ENCODE measurements at places on chromosomes 16 and 17. TPM values are rescaled to one million over a fixed set of nuclear protein-coding genes. Genes with fewer than 3 reads are reported as not detected.

The GID4 gene
- 5.1 TPM for polyA plus RNA-seq

The KRT23 gene
- not detected for polyA plus RNA-seq

The TEKT5 gene
- polyA plus RNA-seq: not detected

The HSD3B7 gene
- 0.07 TPM for polyA plus RNA-seq

The MEIOB gene
- polyA plus RNA-seq: not detected

The PRSS33 gene
- polyA plus RNA-seq: not detected

The LONP2 gene
- 33.0 TPM for polyA plus RNA-seq

GRCh38 chr17:82962163-82962720, 117.2 kb upstream of the METRNL start:
- no peak overlapping the region for H3K27ac ChIP-seq
- DNase-seq: no peak
- H3K36me3 ChIP-seq: no peaks in the 10 kb centered on the region
- H3K4me1 ChIP-seq: no peaks in the 10 kb centered on the region
- H3K27me3 ChIP-seq: no peaks in the 10 kb centered on the region

- no peaks in the 10 kb centered on the region for H3K4me1 ChIP-seq
- H3K36me3 ChIP-seq: no peaks in the 10 kb centered on the region
- H3K4me3 ChIP-seq: no peak overlapping the region
- DNase-seq: no peak
- H3K27me3 ChIP-seq: no peaks in the 10 kb centered on the region
These were observed 18.1 kb downstream of the GSE1 start for GRCh38 chr16:85631230-85631629.

DNA sequence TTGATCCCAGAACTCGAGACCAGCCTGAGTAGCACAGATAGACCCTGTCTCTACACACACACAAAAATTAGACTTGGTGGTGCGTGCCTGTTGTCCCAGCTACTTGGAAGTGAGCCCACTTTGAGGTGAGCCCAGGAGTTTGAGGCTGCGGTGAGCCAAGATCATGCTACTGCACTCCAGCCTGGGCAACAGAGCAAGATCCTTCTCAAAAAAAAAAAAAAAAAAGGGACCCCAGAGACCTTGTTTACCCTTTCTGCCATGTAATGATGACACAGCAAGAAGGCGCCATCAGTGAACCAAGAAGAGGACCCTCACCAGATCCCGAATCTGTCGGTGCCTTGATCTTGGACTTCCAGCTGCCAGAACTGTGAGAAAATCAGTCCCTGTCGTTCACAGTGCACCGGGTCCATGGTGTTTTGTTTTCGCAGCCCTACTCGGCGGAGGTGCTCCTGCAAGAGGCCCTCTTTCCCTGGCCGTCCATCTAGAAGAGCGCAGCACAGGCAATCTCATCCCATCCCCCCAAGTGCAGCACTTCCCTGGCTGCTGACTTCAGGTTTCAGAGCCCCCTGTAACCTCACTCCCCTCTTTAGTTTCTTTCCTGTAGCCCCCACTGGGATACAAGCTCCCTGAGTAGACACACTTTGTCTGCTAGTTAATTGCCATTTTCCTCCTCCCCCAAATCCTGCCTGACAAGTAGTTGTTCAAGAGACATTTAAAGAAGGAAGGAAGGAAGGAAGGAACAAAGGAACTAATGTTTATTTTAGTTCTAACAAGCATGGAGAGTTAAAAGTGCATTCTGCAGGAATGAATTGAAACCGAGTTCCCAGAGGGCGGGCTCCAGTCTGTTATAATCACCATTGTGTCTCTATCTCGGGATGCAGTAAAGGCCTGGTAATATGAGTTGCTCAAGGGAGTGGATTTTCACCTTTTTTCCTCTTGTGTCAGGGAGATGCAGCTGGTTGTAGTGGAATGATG, 115.3 kb downstream of the SNX29 start:
- no peak overlapping the region for H3K4me3 ChIP-seq
- H3K27me3 ChIP-seq: no peaks in the 10 kb centered on the region
- H3K4me1 ChIP-seq: peaks cover 28% of the 10 kb centered on the region
- DNase-seq: no peak
- H3K27ac ChIP-seq: no peak overlapping the region
- H3K36me3 ChIP-seq: no peaks in the 10 kb centered on the region

GRCh38 chr16:23318639-23319038, 16.5 kb downstream of the SCNN1B start:
- H3K36me3 ChIP-seq: no peaks in the 10 kb centered on the region
- no peak overlapping the region for H3K27ac ChIP-seq
- no peaks in the 10 kb centered on the region for H3K27me3 ChIP-seq
- no peak overlapping the region for H3K4me3 ChIP-seq
- DNase-seq: no peak
- no peaks in the 10 kb centered on the region for H3K4me1 ChIP-seq

DNA sequence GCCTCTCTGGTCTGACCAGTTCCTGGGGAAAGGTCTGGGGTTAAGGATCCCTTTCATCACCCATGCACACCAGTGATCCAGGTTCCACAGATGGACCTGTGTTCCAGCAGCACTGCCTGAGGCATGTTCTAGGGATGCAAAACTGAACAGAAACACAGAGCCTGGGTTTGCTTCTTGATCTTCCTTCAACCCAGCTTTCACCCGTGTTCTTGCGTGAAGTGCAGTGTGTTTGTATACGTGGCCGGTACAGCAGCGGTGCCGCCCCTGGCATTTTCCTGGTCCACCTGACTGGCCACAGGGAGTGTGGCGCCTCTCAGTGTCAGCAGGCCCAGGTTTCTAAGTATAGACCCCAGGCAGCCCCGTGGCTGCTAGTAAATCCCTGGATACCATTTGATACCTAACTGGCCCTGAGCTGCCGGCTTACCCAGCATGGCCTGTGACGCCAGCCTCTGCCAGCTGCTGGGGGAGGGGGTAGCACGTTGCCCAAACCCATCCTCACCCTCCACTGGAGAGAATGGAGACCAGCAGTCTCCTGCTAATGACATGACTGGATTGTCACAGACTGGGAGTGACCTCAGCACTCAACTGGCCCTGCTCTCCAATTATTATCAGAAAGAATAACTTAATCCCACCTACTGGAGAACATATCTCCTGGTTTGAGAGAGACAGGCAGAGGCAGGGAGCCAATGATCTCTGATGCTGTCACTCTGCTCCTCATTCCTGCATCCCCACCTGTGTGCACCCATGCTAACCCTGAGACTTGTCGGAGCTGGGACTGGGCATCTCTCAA, 59.2 kb upstream of the LGALS9 start:
- H3K4me1 ChIP-seq: no peaks in the 10 kb centered on the region
- no peak for DNase-seq
- no peak overlapping the region for H3K27ac ChIP-seq
- no peaks in the 10 kb centered on the region for H3K36me3 ChIP-seq
- no peaks in the 10 kb centered on the region for H3K27me3 ChIP-seq

- no peak for DNase-seq
- H3K27ac ChIP-seq: no peak overlapping the region
- no peaks in the 10 kb centered on the region for H3K27me3 ChIP-seq
- H3K36me3 ChIP-seq: no peaks in the 10 kb centered on the region
These were observed 13.7 kb downstream of the FOXF1 start for GRCh38 chr16:86524029-86524428.

GRCh38 chr17:38947189-38947588, 20.0 kb downstream of the FBXO47 start:
- no peak for DNase-seq
- no peaks in the 10 kb centered on the region for H3K36me3 ChIP-seq

GRCh38 chr16:73387979-73388378, 340.1 kb upstream of the ZFHX3 start:
- DNase-seq: no peak
- H3K27me3 ChIP-seq: no peaks in the 10 kb centered on the region
- no peaks in the 10 kb centered on the region for H3K36me3 ChIP-seq
- H3K4me1 ChIP-seq: no peaks in the 10 kb centered on the region

GRCh38 chr17:77174928-77175661, 34.3 kb downstream of the SEC14L1 start:
- H3K27me3 ChIP-seq: no peaks in the 10 kb centered on the region
- H3K4me1 ChIP-seq: no peaks in the 10 kb centered on the region
- H3K27ac ChIP-seq: no peak overlapping the region
- H3K4me3 ChIP-seq: no peak overlapping the region
- DNase-seq: no peak

DNA sequence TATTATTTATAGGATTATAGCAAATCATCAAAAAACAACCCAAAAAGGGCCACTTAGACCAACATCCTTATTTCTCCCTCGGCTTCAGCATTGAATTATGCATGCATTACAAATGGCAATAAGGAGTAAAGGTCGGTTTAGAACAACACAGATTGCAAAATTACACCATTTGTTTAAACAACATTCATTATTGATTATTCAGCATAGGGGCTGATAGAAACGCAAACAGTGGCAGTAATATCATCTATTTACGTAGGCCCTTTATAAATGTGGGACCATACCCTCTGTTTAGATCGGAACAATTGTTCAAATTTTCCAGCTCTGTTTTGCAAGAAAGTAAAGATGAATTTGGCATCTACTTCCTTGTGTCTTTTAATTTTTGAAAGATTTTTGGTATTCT, 153.3 kb downstream of the WWOX start:
- no peak overlapping the region for H3K4me3 ChIP-seq
- no peaks in the 10 kb centered on the region for H3K36me3 ChIP-seq
- no peaks in the 10 kb centered on the region for H3K27me3 ChIP-seq

- no peak for DNase-seq
- H3K27me3 ChIP-seq: no peaks in the 10 kb centered on the region
- H3K4me1 ChIP-seq: no peaks in the 10 kb centered on the region
- H3K4me3 ChIP-seq: no peak overlapping the region
- H3K36me3 ChIP-seq: no peaks in the 10 kb centered on the region
- no peak overlapping the region for H3K27ac ChIP-seq
These were observed 589.6 kb downstream of the WWOX start for GRCh38 chr16:78689028-78689427.
